CD4-positive, alpha-beta T cell treated with Interleukin-1 beta for 1 hour (primary cell): ENCODE measurements at places on chromosomes 16 and 17.
A peak's percentile ranks its signal among the peaks of the same experiment; 100 is the strongest.

GRCh38 chr16:65600629-65601028, 478.8 kb upstream of the CDH11 start:
- DNase-seq: no peak

DNA sequence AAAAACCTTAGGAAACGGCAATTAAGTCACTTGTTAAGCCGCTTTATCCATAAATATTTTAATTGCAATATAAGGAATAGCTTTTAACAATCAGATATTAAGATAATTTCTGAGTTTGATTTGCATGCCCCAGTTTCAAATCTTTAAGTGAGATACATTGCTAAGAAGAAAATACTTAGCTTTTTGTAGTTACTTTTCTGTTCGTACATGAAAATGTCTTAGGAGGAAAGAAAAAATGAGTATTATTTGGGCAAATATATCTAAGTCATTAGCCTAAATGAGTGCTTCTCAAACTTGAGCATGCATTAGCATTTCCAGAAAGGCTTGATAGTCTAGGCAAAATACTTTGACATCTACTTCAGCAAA, 6.4 kb downstream of the ZNF207 start:
- DNase-seq: no peak

DNA sequence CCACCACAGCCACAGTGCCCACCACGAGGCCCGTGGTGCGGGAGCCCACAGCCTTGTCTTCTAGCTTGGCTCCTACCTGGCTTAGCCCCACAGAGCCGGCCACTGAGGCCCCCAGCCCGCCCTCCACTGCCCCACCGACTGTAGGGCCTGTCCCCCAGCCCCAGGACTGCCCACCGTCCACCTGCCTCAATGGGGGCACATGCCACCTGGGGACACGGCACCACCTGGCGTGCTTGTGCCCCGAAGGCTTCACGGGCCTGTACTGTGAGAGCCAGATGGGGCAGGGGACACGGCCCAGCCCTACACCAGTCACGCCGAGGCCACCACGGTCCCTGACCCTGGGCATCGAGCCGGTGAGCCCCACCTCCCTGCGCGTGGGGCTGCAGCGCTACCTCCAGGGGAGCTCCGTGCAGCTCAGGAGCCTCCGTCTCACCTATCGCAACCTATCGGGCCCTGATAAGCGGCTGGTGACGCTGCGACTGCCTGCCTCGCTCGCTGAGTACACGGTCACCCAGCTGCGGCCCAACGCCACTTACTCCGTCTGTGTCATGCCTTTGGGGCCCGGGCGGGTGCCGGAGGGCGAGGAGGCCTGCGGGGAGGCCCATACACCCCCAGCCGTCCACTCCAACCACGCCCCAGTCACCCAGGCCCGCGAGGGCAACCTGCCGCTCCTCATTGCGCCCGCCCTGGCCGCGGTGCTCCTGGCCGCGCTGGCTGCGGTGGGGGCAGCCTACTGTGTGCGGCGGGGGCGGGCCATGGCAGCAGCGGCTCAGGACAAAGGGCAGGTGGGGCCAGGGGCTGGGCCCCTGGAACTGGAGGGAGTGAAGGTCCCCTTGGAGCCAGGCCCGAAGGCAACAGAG, 10.5 kb downstream of the VASN start:
- DNase-seq: no peak

DNA sequence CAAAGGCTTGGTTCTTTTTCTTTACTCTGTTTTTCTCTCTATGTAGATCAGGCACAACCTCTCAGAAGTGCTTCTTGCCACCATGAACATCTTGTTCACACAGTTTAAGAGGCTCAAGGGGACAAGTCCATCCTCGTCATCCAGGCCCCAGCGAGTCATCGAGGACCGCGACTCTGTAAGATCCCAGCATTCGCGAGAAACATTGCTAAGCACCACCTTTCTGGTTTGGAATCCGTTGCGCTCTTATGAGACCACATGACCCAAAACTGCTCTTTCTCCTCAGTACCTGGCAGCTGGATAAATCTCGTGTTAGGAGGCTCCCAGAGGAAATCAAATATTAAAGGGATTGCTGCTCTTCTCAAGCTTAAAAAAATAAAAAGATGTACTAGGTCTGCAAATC, 23.3 kb upstream of the SLC12A3 start:
- DNase-seq: no peak

- no peak for DNase-seq
Observed at GRCh38 chr16:47481698-47482374, 20.7 kb downstream of the PHKB start.

GRCh38 chr16:84058211-84058610, 15.6 kb upstream of the SLC38A8 start:
- DNase-seq: no peak

GRCh38 chr17:77099997-77100396, 40.8 kb upstream of the SEC14L1 start:
- peak; percentile 83 for DNase-seq

DNA sequence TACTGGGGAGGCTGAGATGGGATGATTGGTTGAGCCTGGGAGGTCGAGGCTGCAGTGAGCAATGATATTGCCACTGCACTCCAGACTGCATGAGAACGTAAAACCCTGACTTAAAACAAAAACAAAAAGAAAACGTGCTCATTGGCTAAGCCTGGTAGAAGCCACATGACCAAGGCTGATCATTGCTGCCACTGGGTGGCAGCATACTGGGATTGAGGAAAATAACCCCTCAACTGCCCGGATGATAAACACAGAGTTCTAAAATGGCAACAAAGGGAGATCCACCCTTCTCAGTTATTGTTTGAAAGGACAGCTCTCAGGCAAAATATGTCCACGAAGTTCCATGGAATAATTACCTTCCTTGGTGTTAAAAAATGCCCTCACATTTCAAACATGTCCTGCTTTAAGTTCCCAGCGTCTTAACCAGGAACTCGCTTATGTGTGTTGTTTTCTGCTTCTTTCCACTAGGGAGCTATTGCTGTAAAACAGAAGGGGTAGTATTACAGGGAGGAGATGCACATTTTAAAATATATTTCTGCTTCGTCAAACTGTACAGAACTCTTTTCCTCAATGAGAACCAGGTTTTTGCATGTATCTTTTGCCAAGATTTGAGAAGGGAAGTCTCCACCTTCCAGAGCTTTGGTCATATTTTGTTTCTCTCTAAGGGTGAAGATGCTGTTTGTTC, 675.3 kb downstream of the MAF start:
- DNase-seq: peak; percentile 20

GRCh38 chr17:68759002-68759342, 157.8 kb upstream of the FAM20A start:
- no peak for DNase-seq

GRCh38 chr17:74380086-74380958, 13.0 kb downstream of the GPR142 start:
- no peak for DNase-seq

- peak; percentile 53 for DNase-seq
Observed at GRCh38 chr17:42097691-42098631, at the start of gene ZNF385C. Gene ZNF385C, minus strand, starts transcription at chr17:42098473. Its CDS starts 35,417 bp downstream, at chr17:42063056.

GRCh38 chr17:27496005-27496404, 39.8 kb downstream of the KSR1 start:
- DNase-seq: no peak

GRCh38 chr16:24853830-24854229, 8.1 kb downstream of the SLC5A11 start:
- no peak for DNase-seq

GRCh38 chr17:39529455-39529854, 68.2 kb downstream of the CDK12 start:
- no peak for DNase-seq

GRCh38 chr17:40499551-40500189, 1.8 kb downstream of the TNS4 start:
- no peak for DNase-seq

GRCh38 chr16:68499006-68499405, 40.1 kb upstream of the ZFP90 start:
- no peak for DNase-seq
